DND-41 (cell line): ENCODE measurements at places on chromosomes 3 and 15.

- DNase-seq, result no peak
These were observed 156.3 kb upstream of the TMC3 start for GRCh38 chr15:81530271-81530691.

GRCh38 chr3:41210966-41211365 is 11.7 kb downstream of the CTNNB1 start:
- DNase-seq, result no peak

GRCh38 chr3:177522051-177522450 is 324.8 kb upstream of the TBL1XR1 start:
- DNase-seq, result no peak

GRCh38 chr3:52834871-52835501 is at the start of gene MUSTN1:
TSS of gene MUSTN1 (minus strand) at chr3:52835019. CDS start at chr3:52834948, 71 bp downstream.
- no peak for DNase-seq

- no peak for DNase-seq
These were observed 85.3 kb downstream of the HCN4 start for GRCh38 chr15:73283366-73283962.

- no peak for DNase-seq
These were observed 58.9 kb upstream of the FLNB start for GRCh38 chr3:57949344-57949743.

DNA sequence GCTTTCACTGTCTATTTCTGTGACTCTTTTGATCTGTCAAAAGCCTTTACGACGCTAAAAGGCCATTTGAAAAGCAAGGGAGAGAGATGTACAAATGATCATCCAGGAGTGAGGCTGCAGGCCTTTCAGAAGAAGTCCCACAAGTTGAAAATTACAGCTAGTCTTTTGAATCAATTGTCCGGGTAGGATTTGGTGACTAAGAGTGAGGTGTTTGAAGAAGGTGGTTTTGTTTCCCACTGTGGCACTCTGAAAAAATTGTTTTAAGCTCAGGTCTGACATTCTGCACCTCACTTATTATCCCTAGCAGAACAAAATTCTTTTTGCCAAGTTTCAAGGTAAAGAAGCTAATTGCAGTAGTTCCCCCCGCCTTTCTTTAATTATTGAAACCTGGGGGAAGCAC is 50.8 kb upstream of the TMEM108 start:
- no peak for DNase-seq

DNA sequence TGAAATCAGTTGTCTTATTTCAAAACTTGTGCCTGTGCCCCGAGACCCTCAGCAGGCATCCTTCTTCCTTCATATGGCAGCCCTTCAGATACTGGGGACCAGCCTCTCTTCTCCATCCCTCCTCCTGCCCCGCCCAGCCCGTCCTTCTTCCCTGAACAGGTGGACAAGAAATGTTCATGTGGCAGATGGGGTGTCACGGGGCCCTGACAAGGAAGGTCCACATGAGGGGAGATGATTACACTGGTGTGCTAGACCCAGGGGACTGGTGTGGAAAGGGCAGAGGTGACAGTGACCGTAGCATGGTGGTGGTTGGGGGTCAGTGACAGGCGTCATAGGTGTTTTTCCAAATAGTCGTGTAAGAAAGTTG is 150.9 kb downstream of the CHDH start:
- DNase-seq, result no peak

DNA sequence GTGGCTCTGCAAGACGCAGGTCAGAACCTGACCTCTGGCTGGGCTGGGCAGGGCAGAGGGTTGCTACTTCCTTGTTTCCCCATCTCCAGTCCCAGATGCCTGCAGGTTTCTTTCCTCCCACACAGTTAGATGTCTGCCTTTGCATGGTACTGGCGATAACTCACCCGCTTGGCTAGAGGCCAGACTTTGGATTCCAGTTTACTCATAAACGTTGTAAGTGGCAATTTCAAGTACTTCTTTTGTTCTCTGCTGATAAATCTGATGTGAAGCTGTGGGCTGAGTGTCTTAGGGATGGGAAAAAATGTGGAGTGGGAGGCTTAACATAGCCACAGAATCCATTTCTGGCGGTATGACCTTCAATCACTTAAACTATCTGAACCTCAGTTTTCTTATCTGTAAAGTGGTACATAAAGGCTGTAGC is 194.2 kb downstream of the EBLN2 start:
- no peak for DNase-seq

GRCh38 chr15:51849860-51850259 is 20.4 kb downstream of the TMOD3 start:
- DNase-seq, result no peak

DNA sequence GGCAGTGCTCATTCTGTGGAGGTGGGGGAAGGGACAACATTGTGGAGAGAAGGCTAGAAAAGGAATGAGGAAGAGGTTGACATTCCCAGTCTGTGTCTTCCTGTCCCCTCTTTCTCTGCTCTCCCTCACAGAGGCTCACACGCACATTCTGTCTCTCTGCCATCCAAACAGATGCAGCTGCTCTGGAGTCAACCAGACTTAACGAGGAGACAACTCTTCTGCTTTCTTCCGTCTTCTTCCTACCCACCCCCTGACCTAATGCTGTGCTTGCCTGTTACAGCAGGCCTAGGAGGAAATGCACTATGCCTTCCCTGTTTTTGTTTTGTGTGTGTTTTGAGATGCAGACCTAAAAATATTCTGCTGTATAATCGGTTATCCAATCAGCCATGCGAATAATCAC is 121.9 kb downstream of the CACNA1D start:
- no peak for DNase-seq

GRCh38 chr15:76449455-76449854 is 112.9 kb downstream of the ISL2 start:
- DNase-seq, result no peak

GRCh38 chr3:125382298-125382697 is 7.2 kb upstream of the ZNF148 start:
- no peak for DNase-seq

DNA sequence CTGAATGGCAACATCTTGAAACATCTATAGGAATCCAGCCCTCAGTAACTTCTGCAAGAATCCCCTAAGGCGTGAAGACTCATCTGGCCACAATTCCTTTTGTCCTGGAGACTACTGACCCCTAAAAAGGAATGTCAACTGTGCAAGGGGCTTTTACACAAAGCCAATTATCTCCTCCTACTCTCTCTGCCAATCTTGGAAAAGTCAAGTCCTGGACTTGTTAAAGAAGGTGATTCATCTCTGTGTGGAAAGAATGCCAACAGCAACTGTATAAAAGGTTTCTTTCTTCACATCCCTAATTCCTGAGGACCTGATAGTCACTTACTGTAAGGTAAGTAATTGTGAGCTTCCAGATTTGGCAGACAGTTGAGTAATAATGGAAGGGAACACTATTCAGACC is 22.3 kb downstream of the THRB start:
- DNase-seq, result no peak

DNA sequence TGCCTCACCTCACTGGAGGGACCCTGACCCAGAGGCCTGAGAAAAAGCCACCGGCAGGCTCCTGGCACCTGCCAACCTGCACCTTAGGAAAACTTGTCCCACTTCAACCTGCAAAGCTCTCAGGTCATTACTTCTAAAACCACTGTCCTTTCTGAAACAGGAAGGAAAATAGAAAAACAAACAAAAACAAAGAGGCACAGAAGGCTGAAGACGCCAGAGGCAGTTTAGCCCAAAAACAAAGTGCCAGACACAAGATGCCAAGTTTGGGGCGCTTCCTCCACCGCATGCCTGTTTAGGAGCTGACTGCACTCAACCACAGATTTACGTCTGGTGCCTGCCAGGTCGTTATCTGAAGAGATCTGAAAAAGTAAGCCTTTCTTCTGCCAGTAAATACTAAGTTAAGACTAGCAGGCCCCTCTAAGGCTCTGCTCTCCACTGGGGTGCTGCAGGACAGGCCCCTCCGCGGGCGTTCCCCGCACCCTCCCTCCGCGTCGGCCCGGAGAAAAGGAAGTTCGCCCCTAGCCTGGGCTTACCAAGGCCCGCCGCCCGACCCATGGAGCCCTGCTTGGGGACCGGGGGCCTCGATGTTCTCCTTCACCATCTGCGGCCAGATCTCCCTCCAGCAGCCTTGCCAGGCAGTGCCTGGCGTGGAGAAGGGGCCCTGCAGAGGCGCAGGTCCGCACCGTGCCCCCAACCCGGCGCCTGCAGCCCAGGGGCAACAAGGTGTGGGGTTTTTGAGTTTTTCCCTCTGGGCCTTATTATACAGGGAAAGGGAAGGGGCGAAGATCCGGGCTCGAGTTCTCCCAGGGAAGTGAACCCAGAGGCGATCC is 1.3 kb downstream of the GOLGA8A start:
- no peak for DNase-seq

GRCh38 chr3:14877469-14877868 is 58.7 kb downstream of the FGD5 start:
- no peak for DNase-seq

GRCh38 chr3:152466784-152467183 is 198.1 kb downstream of the MBNL1 start:
- no peak for DNase-seq

- no peak for DNase-seq
These were observed 25.4 kb downstream of the AADAC start for GRCh38 chr3:151839313-151839631.

DNA sequence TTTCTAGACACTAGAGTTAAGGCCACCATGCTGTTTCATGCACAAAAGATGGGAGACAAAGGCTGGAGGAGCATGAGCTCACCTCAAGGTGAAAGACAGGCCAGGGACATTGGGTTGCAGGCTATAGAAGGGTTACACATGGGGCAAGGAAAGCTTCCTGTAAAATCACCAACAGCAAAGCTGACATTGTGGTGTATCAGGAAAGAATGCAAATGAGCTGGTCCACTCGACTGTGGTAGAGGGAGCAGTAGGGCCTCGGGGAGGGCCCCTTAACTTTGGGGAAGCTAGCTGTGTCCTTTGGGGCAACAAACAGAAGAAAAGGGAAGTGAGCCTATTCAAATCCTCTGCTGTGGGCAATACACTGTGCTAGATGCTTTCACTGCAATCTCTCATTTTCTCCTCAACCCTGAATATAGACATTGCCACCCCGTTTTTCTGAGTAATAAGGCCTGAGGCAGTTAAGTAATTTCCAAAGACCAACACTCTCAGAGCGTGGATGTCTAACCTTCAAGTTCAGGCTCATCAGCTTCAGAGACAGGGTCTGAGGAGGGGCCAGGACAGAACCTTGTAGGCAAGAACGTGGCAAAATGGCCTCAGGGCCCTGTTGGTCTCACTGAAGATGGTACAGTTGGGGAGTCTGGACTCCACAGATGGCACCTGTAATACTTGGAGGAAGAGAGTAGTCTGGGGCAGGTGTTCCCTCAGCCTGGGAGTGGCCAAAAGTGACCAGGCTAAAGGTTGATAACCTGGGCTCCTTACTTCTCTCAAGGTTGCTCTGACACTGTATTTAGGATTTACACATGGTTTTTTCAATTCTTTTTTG is 24.1 kb downstream of the CX3CR1 start:
- no peak for DNase-seq

DNA sequence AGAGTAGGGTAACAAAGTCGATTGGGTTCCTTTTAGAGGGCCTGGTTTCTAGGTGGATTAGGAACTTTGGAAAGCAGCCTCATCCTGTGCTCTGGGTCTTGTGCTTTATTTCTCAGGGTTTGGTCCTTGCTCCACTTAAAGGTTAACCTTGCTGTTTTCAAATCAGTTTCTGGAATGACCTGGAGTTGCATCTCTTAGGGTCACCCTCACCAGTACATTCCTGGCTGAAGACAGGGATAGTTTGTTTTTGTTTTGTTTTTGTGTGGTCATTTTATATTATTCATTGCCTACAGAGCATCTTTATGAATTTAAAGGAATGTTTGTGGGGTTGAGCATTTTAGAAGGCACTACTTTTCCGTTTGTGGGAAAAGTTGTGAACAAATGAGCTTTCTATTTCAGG is 45.5 kb upstream of the ZNF280D start:
- no peak for DNase-seq

GRCh38 chr3:26621176-26621575 is 1.4 kb upstream of the LRRC3B start:
- no peak for DNase-seq

DNA sequence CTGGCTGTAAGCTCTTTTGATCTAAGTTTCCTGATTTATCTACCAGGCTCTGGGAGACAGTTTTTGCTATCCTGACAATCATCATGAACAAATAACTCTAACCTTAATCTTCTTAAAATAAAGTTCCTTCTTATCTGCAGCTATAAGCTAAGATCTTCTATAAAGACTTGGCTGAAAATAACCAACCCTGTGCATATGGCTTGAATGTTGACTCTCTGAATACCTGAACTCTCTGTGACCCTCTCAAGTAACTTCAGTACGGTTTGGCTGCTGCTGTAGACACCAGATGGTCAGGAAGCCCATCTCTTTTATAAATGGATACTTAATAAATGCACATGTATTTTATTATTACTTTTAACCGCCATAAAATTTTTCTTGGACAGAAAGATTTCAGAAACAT is 412.4 kb upstream of the CBLB start:
- DNase-seq, result no peak

DNA sequence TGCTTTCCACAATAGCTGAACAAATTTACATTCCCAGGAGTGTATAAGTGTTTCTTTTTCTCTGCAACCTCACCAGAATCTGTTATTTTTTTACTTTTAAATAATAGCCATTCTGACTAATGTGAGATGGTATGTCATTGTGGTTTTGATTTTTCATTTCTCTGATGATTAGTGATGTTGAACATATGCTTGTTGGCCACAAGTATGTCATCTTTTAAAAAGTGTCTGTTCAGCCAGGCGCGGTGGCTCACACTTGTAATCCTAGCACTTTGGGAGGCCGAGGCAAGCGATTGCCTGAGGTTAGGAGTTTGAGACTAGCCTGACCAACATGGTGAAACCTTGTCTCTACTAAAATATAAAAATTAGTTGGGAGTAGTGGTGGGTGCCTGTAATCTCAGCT is 619.3 kb downstream of the SI start:
- DNase-seq, result no peak

DNA sequence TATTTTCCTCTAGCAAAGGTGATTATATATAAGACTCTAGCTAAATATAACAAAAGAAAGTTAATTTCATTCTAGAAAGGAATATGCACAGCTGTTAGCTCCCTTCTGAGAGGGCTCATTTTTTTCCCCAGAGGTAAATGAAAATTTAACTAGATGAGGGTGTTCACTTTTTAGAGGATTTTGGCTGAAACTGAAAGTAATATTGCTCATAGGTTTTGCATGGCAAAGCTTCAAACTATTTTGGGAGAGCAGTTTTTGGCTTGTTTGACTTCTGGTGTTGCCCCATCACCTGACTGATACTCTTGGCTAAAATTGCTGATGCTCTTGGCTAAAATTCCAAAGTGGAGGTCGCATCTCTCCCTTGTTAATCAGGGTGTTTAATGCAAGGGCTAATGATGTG is 311.9 kb downstream of the EDEM1 start:
- DNase-seq, result no peak

DNA sequence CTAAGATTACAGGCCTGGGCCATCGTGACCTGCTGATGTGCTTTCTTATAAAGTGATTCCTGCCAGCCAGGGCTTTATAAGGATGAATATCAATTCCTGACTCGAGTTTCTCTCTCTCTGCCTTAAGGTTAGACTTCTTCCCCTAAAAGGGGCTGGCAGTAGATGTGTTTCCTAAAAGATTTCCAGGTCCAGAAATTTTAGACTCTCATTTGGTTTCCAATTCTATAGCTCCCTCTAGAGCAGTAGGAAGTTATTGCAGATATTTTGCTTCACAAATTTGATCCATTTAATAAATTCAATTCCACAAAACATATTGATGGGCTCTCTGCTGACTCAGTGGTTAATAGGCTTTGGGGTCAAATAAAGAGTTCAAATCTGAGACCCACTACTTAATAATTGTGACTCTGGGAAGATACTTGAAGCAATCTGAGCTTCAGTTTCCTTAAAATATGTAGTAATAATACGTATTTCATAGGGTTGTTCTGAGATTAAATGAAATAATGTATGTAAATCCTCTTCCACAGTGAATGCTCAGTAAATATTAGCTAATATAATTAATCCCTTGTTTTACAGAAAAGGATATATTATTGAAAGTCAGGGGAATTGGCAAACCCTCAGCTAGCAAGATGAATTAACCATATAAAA is 2.1 kb downstream of the TRIM69 start:
- DNase-seq, result no peak
